ENCODE measurements at places on chromosomes 11 and 22.

DNA sequence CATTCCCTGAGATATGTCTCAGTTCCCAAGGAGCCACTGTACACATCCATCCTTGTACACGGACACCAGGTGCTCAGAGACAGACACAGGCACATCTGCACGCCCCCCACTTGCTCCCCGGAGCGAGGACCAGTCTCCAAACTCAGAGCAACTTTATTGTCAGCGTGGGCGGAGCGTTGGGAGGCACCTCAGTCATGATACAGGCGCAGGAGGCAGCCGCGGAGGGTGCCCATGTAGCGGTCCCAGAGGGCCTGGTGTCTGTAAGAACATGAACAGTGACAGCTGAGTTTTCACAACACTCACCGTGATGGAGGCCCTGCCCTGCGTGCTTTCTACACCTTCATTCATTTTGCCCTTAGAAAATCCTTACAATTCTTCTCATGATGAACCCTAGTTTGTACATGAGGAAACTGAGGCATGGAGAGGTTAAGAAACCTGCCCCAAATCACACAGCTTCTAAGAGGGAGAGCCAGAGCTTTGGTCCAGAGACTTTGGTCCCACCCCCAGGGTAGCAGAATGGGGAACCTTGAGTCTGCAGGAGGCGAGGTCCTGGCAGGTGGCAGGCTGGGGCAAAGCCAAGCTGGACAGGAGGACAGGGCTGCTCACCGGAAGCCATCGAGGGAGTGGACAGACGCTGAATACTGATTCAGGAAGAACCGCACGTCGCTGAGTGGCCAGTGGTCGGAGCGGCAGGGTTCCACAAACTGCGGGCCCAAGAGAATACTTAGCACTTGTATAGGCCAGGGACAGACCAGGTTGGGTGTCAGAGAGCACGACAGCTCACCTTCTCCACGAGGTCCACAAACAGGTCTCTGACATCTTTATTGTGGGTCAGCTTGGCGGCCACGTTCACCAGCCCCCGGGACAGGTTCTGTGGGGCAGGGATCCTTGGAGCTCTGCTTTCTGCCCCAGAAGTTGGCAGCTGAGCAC, 4.2 kb downstream of the FIBP start:
- no peak for DNase-seq

DNA sequence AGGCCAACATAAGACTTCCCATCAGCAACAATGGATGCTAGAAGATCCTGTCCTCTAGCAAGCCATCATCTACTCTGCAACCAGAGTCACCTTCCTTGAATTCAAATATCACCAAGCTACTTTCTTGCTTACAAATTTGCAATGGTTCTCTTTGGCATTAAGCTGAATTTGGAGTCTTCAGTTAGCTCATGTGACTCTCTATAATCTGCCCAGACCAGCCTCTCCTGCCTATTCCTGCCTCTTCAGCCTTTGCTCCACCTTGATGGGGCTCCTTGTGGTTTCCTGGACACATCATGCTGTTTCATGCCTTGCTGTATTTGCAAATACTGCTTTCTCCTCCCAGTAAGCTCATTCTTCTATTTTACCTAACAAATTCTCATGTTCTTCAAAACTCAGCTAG, 82.3 kb downstream of the RASSF10 start:
- no peak for DNase-seq

GRCh38 chr22:50481045-50481439, 301 bp upstream of the ADM2 start:
- no peak for DNase-seq

GRCh38 chr11:86117001-86117711, 48.3 kb upstream of the PICALM start:
- DNase-seq = no peak

DNA sequence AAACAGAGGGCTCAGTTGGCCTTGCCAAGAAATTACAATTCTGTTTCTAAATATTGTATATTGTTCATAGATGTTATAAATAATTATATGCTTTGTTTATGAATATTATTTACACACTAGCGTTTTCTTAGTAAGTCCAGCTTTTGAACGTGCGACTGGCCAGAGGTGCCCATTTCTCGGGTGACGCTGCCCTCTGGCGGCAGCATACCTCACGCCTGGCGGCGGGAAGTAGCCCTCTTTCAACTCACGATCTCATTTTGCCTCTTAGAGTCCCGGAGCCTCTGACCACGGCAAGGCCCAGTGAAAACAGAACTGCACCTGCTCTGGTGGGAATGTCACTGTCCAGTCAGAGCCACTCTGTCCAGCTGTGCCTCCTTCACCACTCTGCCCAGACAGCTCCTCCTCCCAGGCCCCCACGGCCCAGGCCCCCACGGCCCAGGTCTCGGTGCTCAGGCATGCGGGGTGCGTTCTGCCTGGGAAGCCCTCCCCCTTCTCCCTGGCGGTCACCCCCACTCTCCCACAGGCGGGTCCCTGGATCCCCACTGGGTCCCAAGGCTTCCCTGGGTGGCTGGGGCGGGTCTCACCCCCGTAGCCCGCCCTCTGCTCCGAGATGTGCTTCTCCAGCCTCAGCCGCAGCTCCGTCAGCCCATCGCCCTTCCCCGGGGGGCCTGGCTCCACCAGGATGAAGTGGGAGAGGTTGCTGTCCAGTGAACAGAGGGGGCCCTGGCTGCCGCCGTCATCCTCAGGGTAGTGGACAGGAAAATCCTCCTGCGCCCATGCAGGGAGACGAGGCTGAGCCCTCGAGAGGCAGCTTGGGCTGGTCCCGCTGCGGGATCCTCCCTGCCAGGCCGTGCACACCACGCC, 19.3 kb downstream of the TSSC4 start:
- DNase-seq = peak; percentile 18

GRCh38 chr11:116175707-116176106, 597.1 kb downstream of the BUD13 start:
- no peak for DNase-seq

DNA sequence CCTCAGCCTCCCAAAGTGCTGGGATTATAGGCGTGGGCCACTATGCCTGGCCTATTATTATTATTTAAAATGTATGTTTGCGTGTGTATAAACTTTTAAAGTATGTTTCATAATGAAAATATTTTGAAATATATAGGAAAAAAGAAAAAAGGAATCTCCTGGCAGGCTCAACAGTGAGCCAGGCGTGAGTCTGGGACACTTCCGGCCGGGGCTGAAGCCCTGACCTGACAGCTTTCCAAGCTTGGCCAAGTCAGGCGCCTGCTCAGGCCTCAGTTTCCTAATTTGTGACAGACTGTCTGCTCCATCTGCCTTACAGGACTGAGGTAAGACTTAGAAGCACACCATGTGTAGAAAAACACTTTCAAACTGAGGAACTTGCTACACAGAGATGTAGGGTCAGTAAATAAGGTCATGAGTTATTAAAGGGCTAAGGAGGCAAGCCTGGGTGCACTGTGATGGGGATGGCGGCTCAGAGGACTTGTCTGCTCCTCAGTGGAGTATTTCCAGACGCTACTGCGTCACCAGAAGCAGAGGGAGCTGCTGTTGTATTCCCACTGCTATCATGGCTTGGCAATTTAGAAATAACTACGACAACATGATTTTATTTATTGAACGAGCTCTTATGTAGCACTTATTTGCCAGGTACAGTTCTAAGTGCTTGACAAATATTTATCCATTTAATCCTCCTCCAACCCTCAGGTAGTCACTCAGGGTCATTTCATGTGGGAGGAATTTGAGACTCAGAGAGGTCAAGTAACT, 100.1 kb downstream of the PRR5L start:
- peak; percentile 95 for DNase-seq

- no peak for DNase-seq
Measured at GRCh38 chr11:70622091-70622490, 223.8 kb downstream of the CTTN start.

DNA sequence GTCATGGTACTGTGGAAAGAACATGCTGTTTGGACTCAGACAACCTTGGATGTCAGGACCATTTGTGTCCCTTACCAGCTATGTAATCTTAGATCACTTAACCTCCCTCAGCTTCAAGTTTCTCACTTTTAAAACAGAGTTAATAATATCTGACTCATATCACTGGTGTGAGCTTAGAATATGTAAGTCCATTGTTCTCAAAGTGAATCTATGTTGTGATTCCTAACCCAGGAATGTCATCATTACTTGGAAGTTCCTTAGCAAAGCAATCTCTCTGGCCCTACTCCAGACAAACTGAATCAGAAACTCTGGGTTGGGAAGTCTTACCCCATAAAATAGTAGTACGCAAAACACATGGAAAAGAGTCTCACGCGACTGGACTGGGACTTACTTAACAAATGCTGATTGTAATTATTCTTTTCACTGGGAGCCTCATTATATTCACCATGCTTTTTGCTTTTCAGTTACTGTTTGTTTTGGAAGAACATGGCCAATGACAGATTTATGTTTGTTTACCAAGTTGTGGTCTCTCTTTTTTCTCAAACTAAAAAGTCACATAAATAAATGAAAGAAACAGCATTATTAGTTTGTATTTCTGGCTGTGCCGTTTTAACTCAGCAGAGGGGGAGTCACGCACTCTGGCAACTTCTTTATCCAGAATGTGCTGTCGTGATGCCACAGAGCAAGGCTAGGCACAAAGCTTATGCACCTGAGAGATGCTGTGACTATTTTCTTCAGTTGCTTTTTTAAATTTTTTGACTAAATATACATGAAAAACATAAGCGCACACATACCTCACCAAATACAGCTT, 217.7 kb upstream of the CTSC start:
- DNase-seq = no peak

DNA sequence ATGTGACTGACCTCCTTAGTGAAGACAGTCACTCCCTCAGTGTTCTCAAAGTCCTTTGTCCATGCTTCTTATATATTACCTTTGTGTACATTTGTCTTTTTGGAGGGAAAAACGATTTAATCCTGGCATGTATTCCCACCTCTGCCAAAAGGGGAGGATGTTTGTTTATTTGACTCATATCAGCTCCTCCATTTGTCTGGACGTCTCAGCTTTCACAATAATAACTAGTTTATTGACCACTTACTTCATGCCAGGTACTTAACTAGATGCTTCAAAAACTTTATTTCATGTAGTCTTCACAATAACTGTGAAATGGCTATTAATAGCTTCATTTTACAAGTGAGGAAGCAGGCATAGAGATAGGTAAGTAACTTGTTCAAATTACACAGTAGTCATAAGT, 5.3 kb downstream of the TBCEL start:
- peak; percentile 17 for DNase-seq

DNA sequence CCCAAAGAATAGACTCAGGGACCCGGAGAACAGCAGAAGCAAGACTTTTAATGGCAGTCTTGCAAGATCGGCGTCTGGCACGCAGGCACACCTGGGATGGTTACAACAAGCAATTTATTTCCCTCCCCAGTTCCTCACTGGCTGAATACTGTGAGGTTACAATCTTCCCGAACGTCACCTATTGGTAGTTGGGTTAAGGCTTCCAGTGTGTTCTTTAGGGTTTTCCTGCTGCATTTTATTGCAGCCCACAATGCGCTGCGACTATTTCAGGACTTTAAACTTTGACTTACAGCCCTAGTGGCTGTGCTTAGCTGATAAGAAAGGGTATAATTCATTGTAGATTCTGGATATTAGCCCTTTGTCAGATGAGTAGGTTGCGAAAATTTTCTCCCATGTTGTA, 11.5 kb upstream of the TRIM68 start:
- no peak for DNase-seq

DNA sequence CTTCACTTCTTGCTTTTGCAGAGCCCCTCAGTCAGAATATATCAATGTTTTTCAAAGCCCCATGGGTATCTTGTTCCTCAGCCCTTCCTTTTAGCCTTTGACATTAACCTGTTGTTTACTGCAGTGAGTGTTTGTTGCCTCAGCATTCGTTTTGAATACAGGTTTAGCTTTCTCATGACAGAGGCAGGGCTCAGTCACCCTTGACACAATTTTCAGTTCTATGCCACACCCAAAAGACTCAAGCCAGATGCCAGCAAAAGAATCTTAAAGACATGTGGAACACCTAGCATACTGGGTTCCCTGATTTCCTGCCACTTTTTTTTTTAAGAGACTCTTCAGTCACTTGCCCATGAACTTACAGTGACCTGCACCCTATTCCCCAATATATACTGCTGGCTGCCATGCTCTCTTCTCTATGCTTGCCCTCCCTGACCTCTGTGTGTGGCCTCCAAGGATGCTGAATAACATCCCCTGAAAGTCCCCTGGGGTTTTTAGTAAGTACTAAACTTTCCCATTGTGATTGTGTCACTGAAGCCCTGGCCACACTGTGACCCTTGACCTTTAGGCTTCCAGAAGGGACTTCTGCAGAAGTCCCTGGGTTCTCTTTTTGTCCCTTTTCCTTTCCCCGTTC, 1225.5 kb downstream of the TBC1D22A start:
- no peak for DNase-seq

DNA sequence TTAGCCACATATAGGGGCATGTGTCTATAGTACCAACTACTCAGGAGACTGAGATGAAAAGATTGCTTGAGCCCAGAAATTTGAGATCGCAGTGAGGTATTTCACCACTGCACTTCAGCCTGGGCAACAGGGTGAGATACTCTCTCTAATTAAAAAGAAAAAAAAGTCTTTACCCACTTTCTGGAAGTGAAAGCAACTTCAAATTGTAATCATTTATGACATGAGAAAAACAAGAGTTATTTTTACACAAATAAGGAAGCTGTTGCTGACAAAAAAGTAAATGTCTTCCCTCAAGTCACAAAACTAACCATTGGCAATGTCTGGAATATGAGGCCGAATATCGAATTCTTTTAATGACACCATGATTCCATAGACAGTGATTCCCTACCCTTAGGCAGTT, 71.4 kb downstream of the GLYATL1 start:
- DNase-seq = no peak

DNA sequence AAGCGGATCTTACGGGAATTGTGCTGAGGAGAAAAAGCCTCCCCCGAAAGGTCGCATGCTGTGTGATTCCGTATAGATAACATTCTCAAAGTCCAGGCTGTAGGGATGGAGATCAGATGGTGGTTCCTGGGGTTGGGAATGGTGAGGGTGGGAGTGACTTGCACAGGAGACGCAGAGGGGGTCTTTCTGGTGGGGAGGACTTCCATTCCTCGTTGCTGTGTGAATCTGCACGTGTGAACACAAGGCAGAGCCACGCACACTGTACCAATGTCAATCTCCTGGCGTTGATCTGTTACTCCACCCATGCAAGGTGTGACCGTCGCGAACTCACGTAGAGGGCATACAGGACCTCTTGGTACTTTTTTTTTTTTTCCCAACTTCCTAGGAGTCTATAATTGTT, 59.0 kb upstream of the KCNQ1OT1 start:
- DNase-seq = no peak

DNA sequence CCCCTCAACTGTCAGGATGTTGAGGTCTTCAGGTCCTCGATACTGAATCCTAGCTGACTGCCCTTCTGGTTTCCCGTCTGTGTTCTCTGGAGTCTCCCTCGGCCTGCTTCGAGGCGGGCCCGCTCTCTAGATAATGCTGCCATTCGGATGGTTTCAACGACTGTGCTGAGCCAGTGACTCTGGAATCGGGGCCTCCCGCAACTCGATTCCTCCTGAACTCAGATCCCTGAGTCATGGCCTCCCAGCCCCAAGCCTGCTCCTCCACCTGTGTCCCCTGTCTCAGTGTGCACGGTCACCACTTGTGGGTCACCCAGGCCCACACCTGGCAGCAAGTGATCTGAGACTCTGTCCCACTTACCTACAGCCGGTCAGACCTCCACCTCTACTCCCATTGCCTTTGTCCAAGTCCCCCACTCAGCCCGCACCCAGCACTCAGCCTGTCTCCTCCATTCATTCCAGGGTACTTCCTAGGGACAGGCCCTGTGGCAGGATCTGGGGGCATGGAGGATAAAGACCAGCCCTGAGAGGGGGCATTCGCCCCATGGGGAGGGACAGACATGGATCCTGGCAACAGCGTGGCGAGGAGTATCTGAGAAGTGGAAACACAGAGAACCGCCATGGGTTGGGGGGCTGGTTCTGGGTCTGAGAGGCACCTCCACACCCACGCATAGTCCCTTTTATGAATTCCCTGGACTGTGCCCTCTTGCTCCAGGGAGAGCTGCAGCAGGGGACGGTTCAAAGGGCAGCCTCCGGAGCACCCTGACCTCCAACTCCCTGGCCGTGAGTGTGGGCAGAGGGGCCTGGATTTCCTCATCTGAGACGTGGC, 14.3 kb downstream of the MPST start:
- no peak for DNase-seq
